ENCODE measurements at places on chromosomes 11 and 22.

DNA sequence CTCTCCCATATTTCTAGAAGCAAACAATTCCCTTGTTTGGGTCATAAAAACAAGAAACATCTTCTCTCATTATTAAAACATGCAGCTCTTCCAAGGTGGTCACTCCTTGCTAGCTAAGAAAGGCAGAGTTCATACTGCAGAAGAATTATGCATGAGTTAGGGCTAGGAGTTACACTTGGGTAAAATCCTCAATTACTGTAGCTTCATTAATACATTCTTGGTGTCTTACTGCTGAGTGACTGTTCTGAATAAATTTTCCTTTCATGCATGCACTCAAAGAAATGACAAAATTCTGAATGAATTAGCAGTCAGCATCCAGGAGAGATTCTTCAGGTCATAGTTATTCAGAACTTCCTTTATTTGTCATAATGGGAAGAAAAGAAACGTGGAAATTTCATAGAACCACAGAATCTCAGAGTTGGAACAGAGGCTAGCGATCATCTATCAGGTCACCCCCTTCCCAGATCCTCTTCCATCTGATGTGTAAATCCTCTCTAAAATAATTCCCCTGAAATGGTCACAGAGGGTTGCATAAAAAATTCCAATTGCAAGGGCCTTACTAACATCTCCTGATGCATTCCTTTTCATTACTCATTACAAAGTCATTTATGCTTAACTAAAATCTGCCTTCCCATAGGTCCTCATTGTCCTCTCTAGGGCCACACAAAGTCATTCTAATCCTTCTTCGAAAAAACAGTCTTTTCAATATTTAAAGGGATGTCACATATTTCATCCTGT, 771.5 kb downstream of the DLG2 start:
- no peaks in the 10 kb centered on the region for H3K4me1 ChIP-seq
- no peak for DNase-seq
- no peaks in the 10 kb centered on the region for H3K36me3 ChIP-seq
- no peak overlapping the region for H3K4me3 ChIP-seq
- no peak overlapping the region for H3K27ac ChIP-seq

GRCh38 chr22:44380756-44381486, 68.2 kb upstream of the SHISAL1 start:
- H3K4me1 ChIP-seq: peaks cover 3% of the 10 kb centered on the region
- no peak for DNase-seq
- no peak overlapping the region for H3K27ac ChIP-seq
- no peak overlapping the region for H3K4me3 ChIP-seq
- peaks cover 12% of the 10 kb centered on the region for H3K27me3 ChIP-seq

- H3K4me3 ChIP-seq: no peak overlapping the region
- H3K27me3 ChIP-seq: no peaks in the 10 kb centered on the region
- no peak for DNase-seq
- peak overlapping the region; percentile 8 for H3K27ac ChIP-seq
- peaks cover 15% of the 10 kb centered on the region for H3K36me3 ChIP-seq
Measured at GRCh38 chr11:96193745-96194443, 149.1 kb downstream of the MAML2 start.

DNA sequence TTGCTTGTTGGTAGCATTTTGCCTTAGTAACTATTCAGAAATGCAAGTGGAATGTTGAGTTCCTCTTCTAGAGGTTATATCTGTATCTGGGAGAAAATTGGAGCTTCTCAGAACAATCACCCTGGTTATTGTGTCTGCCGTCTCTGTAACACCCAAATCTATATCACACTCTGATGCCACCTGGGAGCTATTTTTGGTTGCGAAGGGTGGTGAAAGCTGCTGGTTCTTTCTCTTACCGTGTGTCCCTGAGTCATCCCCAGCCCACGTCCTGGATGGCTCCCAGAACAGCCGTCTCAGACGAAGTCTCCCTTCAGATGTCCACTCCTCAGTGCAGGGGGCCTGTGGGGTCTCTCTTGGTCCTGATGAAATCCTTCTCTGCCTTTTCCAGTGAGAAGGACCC, 83.5 kb downstream of the C22orf31 start:
- no peaks in the 10 kb centered on the region for H3K27me3 ChIP-seq
- no peak for DNase-seq
- peaks cover 41% of the 10 kb centered on the region for H3K4me1 ChIP-seq
- peaks cover 4% of the 10 kb centered on the region for H3K36me3 ChIP-seq
- H3K4me3 ChIP-seq: no peak overlapping the region

GRCh38 chr11:6538945-6539344, 41.9 kb downstream of the DNHD1 start:
- H3K4me3 ChIP-seq: no peak overlapping the region
- H3K36me3 ChIP-seq: peaks cover 4% of the 10 kb centered on the region
- no peak for DNase-seq
- H3K27ac ChIP-seq: no peak overlapping the region
- H3K4me1 ChIP-seq: no peaks in the 10 kb centered on the region

GRCh38 chr11:19164230-19164855, 37.4 kb downstream of the CSRP3 start:
- H3K4me3 ChIP-seq: no peak overlapping the region
- no peak overlapping the region for H3K27ac ChIP-seq
- no peak for DNase-seq
- peaks cover 9% of the 10 kb centered on the region for H3K4me1 ChIP-seq
- H3K36me3 ChIP-seq: peaks cover 33% of the 10 kb centered on the region

DNA sequence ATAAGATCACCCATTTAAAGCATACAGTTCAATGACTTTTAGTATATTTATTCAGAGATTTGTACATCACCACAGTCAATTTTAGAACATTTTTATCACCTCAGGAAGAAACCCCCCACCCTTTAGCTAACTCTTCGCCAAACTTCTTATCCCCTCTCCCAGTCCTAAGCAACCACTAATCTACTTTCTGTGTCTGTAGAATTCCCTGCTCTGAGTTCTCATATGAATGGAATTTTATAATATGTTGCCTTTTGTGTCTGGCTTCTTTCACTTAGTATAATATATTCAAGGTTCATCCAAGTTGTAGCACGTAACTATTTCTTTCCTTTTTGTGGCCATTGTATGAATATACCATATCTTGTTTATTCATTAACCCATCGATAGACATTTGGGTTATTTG, 3.6 kb downstream of the ANKRD13D start:
- H3K36me3 ChIP-seq: peaks cover 30% of the 10 kb centered on the region
- peaks cover 12% of the 10 kb centered on the region for H3K4me1 ChIP-seq
- peak overlapping the region; percentile 63 for H3K4me3 ChIP-seq
